ENCODE measurements at places on chromosomes 7 and 10. TPM values are rescaled to one million over a fixed set of nuclear protein-coding genes. Genes with fewer than 3 reads are reported as not detected.
A peak's percentile ranks its signal among the peaks of the same experiment; 100 is the strongest.

DNA sequence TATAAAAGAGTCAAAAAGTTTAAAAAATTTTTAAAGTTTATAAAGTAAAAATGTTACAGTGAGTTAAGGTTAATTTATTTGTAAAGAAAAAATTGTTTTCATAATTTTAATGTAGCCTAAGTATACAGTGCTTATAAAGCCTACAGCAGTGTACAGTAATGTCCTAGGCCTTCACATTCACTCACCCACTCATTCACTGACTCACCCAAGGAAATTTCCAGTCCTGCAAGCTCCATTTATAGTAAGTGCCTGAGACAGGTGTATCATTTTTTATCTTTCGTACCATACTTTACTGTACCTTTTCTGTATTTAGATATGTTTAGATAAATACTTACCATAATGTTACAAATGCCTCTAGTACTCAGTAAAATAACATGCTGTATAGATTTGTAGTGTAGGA, 269.7 kb upstream of the PHF14 start:
- DNase-seq: no peak

DNA sequence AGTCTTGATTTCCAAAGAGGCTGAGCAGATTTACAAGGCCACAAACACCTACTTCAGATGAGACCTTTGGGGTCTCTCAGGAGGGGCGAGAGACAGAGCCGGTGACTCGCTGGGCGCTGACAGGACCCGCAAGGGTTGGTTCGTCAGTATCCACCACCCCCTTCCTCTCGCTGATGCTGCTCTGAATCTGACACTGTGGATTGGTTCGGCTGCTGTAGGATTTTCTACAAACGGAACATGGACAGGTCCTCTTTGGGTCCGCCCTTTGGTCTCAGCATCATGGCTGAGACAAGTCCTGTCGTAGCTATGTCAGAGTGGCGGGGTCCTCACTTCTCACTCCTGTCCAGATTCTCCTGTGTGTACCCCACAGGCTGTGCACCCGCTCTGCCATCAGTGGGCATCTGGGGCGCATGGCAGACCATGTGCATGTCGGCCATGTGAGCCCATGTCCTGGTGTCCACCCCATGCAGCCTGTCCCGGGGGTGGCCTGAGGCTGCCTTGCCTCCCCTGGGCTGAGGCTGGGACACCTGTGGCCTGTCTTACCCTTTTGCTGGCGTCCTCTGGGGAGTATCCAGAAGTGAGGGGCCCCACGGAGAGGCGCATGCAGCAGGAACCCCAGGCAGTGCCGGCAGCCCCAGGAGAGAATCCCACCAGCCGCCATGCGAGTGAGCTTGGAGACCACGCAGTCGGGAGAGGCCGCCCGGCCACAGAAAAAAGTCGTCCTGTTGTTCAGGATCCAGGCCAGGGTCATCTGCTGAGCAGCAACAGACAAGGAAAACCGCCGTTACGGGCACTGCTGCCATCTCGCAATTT, 21.6 kb upstream of the FAM20C start:
- no peak for DNase-seq

GRCh38 chr7:129009437-129009836, 45.5 kb downstream of the TNPO3 start:
- no peak for DNase-seq

- DNase-seq: peak; percentile 97
Observed at GRCh38 chr7:26686448-26686981, 177.9 kb downstream of the SKAP2 start.

GRCh38 chr7:121202125-121202524, 126.7 kb upstream of the WNT16 start:
- no peak for DNase-seq

The CPA2 gene
- under 0.01 TPM for total RNA-seq
